ENCODE measurements at places on chromosomes 7 and 10.

DNA sequence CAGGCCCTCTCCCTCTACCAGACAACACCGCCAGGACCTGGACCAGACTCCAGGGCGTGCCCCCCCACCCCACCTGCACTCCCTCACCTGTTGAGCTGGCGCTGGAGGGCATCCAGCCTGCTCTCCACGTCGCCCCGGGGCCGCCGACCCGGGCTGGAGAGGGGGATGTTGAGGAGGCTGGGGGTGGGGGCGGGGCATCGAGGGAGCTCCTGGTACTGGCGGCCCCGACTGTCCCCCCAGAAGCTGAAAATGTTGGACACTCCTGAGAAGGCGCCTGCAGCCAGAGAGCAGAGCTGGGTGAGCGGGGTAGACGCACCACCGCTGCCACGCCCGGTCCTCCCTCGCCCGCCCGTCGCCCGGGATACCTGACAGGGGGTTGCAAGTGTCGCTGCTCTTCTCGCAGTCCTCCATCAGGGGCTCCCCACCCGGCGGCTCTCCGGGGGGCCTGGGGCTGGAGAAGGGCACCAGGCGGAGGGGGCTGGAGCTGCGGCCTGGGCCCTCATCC is 30.8 kb downstream of the KCNH2 start:
- DNase-seq, result no peak

GRCh38 chr10:48245977-48246376 is 28.5 kb downstream of the FRMPD2 start:
- no peak for DNase-seq

DNA sequence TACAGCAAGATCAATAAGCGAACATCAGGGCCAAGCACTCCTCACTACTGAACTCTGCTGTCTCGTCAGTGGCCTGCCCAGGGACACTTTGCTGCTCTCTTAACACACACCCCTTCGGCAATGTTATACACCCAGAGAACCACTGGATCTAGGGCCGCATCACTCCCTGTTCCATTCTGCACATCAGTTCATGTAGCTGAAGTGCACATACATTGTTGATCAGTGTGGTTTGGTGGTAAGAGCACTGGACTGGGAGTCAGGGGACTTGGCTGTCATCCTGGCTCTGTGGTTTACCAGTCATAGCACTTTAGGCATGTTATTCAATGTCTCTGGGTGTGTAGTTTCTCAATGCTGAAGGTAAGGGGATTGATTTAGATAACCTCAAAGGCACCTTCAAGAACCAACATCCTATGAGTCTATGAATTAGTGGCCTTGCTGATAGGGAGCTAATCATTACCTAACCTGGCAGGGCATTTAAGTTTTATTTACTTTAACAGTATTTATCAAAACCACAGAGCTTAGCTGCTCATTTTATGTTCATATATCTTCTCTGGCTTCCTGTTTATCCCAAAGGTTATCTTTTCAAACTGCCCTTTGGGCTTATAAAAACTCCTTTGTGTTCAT is 24.8 kb downstream of the DUSP5 start:
- DNase-seq, result no peak

DNA sequence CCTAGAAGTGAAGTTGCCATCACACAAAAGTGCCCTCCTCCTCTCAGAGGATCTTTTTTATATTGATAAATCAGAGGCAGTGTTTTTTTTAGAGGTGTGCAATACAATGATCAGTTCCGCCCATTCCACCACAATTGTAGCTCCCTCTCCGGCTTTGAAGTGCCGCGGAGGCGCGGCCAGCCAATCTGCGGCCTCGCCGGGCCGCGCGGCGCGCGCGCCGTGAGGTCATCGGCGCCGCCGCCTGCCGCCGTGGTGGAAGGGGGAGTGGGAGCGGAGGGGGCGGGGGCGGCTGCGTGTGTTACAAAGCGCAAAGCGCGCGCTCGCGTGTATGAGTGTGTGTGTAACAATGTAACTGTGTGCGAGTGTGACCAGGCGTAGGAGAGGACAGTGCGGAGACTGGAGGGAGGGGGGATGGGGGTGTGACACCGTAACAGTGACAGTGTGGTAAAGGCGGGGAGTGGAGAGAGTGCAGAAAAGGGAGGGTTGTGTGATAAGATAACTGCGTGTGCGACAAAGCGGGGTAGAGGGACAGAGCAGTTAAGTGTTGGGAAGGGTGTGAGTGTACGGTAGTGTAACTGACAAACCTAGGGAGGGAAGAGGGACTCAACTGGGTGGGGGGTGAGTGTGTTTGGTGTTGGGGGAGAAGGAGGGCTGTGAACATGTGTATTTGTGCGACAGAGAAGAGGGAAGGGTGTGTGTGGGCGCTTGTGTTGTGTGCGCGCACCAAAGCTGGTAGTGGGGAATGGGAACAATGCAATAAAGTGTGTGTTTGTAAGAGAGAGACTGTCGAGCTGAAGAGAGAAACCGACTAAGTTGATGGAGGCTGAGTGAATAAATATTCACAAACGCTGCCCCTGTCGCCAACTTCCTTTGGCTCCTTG is at the start of gene SP8:
SP8 (minus strand) TSS at position 108 of the 881 bp plus-strand sequence; CDS start at position 20, 88 bp downstream.
- no peak for DNase-seq

GRCh38 chr10:79318369-79318768 is 28.9 kb upstream of the PPIF start:
- no peak for DNase-seq

- DNase-seq, result peak; percentile 21
These were observed 54.6 kb downstream of the NOD1 start for GRCh38 chr7:30423788-30424505.

DNA sequence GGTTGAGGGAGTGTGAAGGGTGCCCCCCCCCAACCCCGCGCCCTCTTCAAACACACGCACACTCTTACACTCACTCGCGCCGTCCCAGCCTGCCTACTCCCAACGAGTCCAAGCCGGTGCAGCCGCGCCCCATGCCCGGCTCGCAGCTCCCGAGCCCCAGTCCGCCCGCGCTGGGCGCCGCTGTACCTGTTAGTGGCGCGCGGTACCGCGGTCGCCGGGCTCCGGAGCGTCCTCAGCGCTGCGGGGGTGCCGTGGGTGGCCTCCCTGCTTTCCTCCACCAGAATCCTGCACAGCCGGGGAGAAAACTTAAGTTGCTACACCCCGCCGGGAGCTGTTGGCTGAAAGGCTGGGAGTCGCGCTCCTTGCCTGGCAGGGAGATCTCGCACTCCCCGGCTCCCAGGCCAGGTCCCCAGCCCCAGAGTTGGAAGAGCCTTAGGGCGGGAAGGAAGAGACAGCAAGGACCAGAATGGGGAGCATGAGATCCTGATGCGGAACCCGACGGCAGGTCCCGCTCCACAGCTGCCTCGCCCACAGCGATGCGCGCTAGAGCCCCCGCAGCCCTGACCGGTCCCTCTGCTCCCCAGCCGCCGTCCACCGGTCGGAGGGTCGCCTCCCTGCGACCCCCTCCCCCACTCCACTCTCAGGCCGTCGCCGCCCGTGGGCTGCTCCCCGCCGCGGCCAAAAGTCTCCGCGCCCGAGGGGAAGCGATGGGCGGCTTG is 863 bp downstream of the ST8SIA6 start:
- peak; percentile 51 for DNase-seq

DNA sequence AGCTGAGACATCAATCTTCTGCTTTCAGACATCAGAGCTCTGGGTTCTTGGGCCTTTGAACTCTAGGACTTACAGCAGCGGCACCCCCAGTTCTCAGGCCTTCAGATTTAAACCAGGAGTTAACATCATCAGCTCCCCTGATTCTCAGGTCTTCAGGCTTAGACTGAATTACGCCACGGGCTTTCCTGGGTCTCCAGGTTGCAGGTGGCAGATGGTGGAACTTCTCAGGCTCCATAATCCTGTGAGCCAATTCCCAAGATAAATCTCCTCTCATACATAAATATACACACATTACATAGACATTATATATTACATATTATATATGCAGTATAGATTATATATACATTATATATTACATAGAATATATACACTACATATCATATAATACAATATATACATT is 408.9 kb upstream of the AUTS2 start:
- DNase-seq, result no peak

DNA sequence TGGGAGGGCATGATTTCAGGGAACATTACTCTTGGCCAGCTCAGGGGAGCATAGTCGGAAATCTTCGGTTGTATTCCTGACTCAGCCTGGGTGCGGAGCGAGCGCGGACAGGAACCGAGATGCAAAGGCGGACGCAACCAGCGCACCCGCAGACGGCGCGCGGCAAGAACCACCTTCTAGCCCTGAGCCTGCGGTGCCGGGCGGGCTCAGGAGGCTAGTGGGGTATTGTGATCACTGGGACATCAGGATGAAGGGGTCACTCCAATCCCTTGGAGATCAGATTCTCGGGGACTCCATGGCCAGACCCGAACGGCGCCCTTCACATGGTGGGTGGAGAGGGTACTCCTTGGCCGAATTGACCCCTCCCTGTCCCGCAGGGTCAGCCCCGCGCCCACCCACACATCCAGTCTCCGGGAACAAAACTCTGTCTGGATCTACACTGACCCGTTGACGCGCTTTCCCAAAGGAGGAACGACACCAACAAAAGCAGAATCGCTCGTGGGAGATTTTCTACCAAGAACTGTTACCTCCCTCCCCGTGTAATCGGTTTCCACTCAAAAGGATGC is 730.5 kb downstream of the ZWINT start:
- DNase-seq, result peak; percentile 2

DNA sequence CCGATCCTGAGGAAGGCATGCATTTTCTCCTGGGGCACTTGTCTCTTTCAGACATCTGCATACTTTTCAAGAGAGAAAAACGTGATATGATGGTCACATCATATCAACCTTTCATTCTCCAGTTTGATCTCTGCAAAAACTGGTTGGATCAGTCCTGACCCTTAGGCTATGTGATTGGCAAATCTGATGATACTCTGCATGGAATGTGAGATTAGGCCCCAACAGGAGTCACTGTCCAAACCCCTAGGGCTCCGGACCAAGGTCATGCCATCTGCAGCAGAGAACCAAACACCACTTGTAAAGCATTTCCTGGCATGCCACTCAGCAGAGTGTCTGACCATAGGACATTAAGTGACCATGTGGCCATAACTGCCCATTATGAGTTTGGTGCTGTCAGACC is 8.6 kb downstream of the GCK start:
- no peak for DNase-seq

- DNase-seq, result no peak
These were observed 11.7 kb downstream of the TMEM254 start for GRCh38 chr10:80090121-80090520.

DNA sequence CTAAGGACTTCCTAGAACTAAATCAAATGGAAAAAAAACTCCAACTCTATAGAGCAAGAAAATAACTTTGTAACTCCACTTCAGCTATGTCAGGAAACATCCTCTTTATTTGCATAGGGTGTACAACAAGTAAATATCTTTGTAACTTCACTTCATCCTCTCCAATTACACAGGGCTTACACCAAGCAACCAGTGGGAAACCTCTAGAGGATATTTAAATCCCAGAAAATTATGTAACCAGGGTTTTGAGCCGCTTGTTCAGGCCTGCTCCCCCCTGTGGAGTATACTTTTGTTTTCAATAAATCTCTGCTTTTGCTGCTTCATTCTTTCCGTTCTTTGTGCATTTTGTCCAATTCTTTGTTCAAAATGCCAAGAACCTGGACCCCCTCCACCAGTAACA is 22.2 kb downstream of the LIPJ start:
- DNase-seq, result no peak

GRCh38 chr7:1176891-1177373 is 16.9 kb upstream of the ZFAND2A start:
- DNase-seq, result peak; percentile 81

DNA sequence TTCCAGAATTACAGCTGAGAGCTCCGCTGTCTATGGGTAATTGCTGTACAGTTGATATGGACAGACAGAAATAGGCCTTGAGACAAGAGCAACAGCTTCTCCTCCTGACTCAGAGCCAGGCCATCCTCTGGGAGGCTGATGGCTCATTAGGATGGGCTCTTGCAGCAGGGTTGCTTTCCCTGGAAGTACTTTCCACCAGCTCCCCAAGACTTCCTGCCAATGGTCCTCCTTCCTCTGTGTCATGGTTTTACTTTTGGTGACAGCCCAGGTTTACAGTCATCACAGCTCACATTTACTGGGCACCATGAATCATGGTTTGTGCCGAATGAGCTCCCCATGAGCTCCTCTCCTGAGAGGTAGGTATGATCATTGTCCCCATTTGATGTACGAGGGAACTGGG is 131.8 kb downstream of the HECW1 start:
- DNase-seq, result no peak

Measured in suppressor macrophage (primary cell).